ENCODE measurements at places on chromosomes 5 and 9.

DNA sequence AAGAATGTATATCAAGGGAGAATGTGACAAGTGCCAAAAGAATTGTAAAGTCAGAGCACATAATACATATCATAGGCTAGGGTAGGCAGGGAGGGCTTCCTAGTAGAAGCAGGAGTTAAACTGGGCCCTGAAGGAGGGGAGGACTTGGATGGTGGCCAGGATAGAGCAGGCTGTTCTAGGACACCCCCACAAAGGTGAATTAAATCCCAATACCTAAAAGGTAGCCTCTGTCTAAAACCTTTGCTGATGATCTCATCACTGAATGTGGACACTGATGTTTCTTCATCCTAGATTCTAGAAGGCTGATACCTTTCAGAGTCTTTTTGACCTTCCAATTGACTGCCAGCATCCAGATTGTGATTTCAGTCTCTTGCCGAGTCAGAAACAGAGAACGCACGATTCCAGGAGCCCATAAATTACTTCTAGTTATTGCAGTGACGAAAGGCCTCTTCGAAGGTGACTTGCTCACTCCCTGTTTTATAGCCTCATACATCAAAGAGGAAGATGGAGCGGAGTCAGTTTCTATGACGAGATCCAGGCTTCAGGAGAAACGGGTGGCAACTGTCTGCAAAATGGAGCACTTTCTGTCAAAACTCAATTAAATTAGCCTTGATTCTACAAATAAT, 43.2 kb downstream of the KIF4B start:
- no peak for DNase-seq

GRCh38 chr9:1207686-1208085, 157.5 kb downstream of the DMRT2 start:
- no peak for DNase-seq

DNA sequence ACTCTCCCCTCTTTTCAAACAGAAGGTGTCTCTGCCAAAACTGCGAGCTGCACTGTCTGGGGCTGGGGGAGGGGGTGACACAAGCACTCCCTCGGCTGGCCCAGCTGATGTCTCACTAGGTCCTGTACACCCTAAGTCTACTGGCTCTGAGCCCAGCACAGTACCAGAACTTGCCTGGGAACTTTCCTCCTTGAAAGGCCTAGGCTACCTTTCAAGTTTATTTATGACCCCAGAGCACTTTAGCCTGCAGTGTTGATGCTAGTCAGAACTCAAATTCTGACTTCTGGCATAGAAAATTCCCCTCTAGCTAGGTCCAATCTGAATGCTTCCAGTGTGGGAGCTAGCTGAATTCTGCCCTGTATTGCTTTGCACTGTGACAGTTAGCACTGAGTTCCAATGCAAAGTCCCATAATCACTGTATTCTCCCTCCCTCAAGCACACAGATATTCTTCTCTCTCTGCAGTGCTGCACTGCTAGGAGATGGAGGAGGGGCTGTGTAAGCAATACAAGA, 10.5 kb downstream of the LURAP1L start:
- no peak for DNase-seq

- peak; percentile 10 for DNase-seq
Observed at GRCh38 chr5:139246394-139246793, 47.1 kb upstream of the MATR3 start.

GRCh38 chr5:114308508-114308907, 53.4 kb upstream of the KCNN2 start:
- DNase-seq: no peak

GRCh38 chr5:119363936-119364335, 8.1 kb downstream of the TNFAIP8 start:
- DNase-seq: no peak

- DNase-seq: no peak
Observed at GRCh38 chr9:99015890-99016289, 72.2 kb downstream of the COL15A1 start.

GRCh38 chr9:24708814-24709213, 163.1 kb upstream of the IZUMO3 start:
- no peak for DNase-seq

DNA sequence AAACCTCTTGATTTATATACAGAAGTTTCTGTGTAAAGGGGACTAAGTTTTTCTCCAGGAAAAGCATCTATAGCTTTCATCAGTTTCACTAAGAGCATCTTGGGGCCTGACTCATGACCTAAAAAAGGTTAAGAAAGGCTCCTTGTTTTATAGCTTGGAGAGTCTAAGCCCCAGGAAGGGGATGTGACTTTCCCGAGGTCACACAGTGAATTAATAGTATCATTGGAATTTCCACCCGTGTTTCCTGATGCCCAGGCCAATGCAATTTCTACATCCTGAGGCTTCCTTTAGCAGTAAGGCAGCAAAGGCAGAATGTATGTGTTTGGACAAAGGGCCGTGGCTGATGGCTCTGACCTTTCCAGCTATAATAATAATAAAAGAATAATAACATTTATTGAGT, 8.6 kb downstream of the MORN5 start:
- DNase-seq: no peak

Data from stimulated activated CD8-positive, alpha-beta memory T cell treated with anti-CD3 and anti-CD28 coated beads, Interleukin-4, amount 100 ng/mL, for 4 hours (primary cell).